ENCODE measurements at places on chromosomes 6 and 20.

GRCh38 chr6:14254505-14254904, 136.9 kb downstream of the CD83 start:
- DNase-seq, result no peak

- no peak for DNase-seq
Observed at GRCh38 chr20:50388733-50389437, 121.3 kb upstream of the PTPN1 start.

DNA sequence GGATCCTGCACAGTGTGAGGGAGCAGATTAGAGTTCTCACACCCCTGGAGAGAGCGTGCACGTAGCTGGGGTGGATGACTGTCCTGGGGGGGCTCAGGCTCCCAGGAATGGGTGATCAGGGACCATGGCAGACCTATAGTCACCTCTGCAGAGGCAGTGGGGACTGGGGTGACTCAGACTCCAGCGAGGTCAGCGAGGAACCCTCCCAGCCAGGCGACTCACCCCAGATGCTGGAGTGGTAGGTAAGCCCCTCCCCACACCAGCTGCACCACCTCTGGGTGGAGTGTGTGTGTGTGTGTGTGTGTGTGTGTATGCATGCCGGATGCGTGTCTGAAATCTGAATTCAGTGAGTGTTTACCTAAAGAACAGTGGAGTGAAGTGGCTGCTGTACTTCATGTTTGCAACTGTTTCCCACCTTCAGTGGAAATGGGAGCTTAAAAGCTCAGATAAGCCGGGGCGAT, 17.4 kb upstream of the GTSF1L start:
- DNase-seq, result no peak

- DNase-seq, result no peak
Observed at GRCh38 chr6:142913511-142914047, 31.4 kb downstream of the HIVEP2 start.

GRCh38 chr6:107647439-107647948, 157.6 kb downstream of the SOBP start:
- no peak for DNase-seq
